Lower lobe of right lung (tissue), 2 donors: ENCODE measurements at places on chromosomes 13 and 19. TPM values are rescaled to one million over a fixed set of nuclear protein-coding genes. Genes with fewer than 3 reads are reported as not detected.

- no peaks in the 10 kb centered on the region for H3K27me3 ChIP-seq
- H3K4me3 ChIP-seq: no peak overlapping the region
- no peaks in the 10 kb centered on the region for H3K36me3 ChIP-seq
- DNase-seq: no peak
- no peak overlapping the region for H3K27ac ChIP-seq
- H3K4me1 ChIP-seq: peaks cover 66% of the 10 kb centered on the region
These were observed 9.6 kb upstream of the BCL3 start for GRCh38 chr19:44738603-44739558.

DNA sequence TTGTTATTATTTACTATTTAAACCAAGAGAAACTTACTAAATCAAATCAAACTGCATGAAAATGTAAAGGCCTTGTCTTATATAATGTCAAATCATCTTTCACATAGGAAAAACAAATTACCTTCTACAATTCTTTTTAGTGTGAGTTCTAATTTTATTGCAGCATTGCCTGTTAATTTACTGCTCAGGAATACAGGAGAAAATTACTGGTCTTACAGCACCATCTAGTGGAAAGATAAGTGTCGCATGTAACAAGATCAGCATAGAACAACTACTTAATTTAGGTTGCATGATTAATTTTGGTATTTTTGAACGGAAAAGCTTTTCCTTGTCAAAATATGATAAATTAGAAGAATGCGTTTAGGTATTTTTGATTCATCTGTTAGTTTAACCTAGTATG is 502.7 kb downstream of the UQCRFS1 start:
- no peak overlapping the region for H3K27ac ChIP-seq
- no peak overlapping the region for H3K4me3 ChIP-seq
- DNase-seq: no peak
- H3K36me3 ChIP-seq: no peaks in the 10 kb centered on the region

DNA sequence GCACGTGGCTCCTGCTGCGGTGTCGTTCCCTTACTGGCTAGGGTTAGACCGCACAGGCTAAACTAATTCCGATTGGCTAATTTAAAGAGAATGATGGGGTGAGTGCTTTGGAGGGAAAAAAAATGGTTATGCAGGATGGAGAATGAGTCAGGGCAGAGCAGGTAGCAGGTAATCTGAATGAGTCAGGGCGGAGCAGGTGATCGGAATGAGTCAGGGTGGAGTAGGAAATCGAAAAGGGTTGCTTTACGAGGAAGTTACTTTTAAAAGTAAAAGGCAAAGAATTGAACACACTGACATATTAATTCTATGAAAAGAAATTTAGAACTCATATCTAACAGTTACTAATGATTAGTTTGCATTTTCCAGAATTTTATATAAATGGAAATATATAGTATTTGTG is 335.5 kb downstream of the FOXO1 start:
- H3K27me3 ChIP-seq: no peaks in the 10 kb centered on the region
- no peak overlapping the region for H3K27ac ChIP-seq
- no peaks in the 10 kb centered on the region for H3K4me1 ChIP-seq
- H3K36me3 ChIP-seq: no peaks in the 10 kb centered on the region

DNA sequence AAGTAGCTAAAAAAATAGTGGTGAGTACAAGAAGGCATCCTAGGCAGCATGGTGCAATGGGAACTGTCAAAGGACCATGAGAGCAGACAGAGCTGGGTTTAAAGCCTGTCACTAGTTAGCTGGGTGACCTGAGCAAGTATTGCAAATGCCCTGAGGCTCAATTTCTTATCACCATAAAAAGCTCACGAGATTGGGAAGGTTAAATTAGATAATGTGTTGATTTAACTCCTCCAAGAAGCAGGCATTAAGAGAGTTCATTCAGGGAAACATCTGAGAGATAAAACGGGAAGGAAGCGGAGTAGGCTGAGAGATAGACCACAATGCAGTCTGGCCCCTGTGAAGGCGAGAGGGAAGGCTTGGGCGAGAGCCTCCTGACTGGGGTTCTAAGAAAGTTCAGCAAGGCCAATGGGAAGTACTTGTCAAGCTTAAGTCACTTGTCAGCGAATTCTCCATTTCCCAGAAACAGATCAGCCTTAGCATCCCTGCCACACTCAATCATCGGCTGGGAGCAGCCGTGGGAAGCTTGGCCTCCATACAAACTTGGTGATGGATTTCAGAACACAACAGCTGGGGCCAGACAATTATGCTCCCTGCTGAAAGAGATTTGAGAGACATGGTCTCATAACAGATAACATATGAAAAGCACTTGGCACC is 105.5 kb downstream of the POU4F1 start:
- no peaks in the 10 kb centered on the region for H3K4me1 ChIP-seq
- no peaks in the 10 kb centered on the region for H3K27me3 ChIP-seq
- H3K36me3 ChIP-seq: no peaks in the 10 kb centered on the region

The ARHGAP45 gene
- total RNA-seq: 83.5 TPM

DNA sequence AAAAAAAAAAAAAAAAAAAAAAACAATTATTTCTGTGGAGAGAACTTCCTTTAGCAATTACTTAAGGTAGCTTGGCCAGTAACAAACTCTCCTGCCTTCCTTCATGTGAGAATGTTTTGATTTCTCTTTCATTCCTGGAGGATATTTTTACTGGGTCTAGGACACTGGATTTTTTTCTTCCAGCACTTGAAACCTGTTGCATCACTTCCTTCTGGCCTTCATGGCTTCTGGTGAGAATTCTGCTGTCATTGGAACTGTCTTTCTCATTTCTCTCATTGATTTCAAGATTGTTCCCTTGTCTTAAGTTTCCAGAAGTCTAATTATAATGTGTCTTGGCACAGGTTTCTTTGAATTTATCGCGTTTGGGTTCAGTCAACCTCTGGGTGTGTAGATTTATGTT is 19.3 kb upstream of the RAB20 start:
- H3K27ac ChIP-seq: no peak overlapping the region
- H3K4me1 ChIP-seq: no peaks in the 10 kb centered on the region
- H3K27me3 ChIP-seq: no peaks in the 10 kb centered on the region

DNA sequence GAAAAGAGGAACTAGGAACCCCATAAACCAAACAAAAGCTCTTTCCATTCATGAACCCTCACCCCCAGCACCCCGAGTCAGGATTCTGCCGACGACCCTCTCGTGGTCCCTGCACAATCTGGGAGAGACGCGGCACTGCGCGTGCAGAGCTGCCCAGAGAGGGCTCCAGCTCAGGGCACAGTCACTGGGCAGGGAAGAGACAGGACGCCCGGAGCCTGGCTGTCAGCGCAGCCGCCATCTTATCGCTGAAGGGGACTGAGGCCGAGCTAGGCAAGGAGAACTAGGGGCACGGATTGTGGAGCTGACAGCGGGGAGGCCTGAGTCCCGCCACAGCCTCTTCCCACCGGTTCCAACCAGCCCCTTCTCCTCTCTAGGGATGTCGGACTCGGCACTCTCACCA is 349 bp downstream of the ZNF98 start:
- no peak overlapping the region for H3K27ac ChIP-seq
- no peaks in the 10 kb centered on the region for H3K4me1 ChIP-seq
- DNase-seq: no peak
- H3K4me3 ChIP-seq: no peak overlapping the region
- no peaks in the 10 kb centered on the region for H3K27me3 ChIP-seq
- no peaks in the 10 kb centered on the region for H3K36me3 ChIP-seq

DNA sequence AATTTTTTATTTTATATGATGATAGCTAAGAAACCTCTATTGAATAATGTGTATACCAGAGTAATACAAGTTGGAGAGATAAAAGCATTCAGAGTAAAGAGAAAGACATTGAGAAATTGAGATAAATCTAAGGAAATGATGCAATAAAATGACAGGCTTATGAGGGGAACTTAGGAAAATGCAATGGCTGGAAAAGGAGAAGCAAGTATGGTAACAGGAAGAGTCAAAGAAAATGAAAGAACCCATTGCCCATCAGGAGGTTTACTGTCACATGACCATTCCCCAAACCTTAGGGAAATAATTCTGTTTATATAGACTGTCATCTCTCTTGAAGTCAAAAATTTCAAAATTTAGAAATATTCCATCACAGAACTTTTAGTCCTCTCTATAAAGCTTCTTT is 808.0 kb upstream of the PRR20A start:
- no peaks in the 10 kb centered on the region for H3K4me1 ChIP-seq
- H3K27me3 ChIP-seq: no peaks in the 10 kb centered on the region
- H3K4me3 ChIP-seq: no peak overlapping the region

- H3K27ac ChIP-seq: no peak overlapping the region
- H3K27me3 ChIP-seq: no peaks in the 10 kb centered on the region
- H3K4me1 ChIP-seq: peaks cover 17% of the 10 kb centered on the region
- H3K36me3 ChIP-seq: peaks cover 43% of the 10 kb centered on the region
- H3K4me3 ChIP-seq: no peak overlapping the region
These were observed 5.4 kb downstream of the MED25 start for GRCh38 chr19:49823472-49823871.

- H3K27me3 ChIP-seq: peaks cover 92% of the 10 kb centered on the region
- H3K4me3 ChIP-seq: no peak overlapping the region
- H3K27ac ChIP-seq: no peak overlapping the region
- no peaks in the 10 kb centered on the region for H3K36me3 ChIP-seq
- DNase-seq: no peak
These were observed 8.1 kb downstream of the URAD start for GRCh38 chr13:27980280-27980998.

The SPRED3 gene
- 0.62 TPM for total RNA-seq

The ZNF813 gene
- total RNA-seq: 5.3 TPM

GRCh38 chr13:30799356-30799824 is 64.0 kb downstream of the ALOX5AP start:
- H3K27me3 ChIP-seq: no peaks in the 10 kb centered on the region
- no peak overlapping the region for H3K27ac ChIP-seq
- H3K36me3 ChIP-seq: no peaks in the 10 kb centered on the region
- H3K4me3 ChIP-seq: no peak overlapping the region

- no peak overlapping the region for H3K4me3 ChIP-seq
- no peaks in the 10 kb centered on the region for H3K36me3 ChIP-seq
- H3K27ac ChIP-seq: no peak overlapping the region
- H3K27me3 ChIP-seq: no peaks in the 10 kb centered on the region
- peaks cover 9% of the 10 kb centered on the region for H3K4me1 ChIP-seq
- DNase-seq: no peak
These were observed 91.1 kb downstream of the FNDC3A start for GRCh38 chr13:49066856-49067255.

GRCh38 chr19:571566-571974 is 826 bp upstream of the BSG start:
- H3K27me3 ChIP-seq: no peaks in the 10 kb centered on the region
- H3K27ac ChIP-seq: peak overlapping the region; percentile 93
- H3K36me3 ChIP-seq: no peaks in the 10 kb centered on the region
- no peak for DNase-seq
- peak overlapping the region; percentile 96 for H3K4me3 ChIP-seq

GRCh38 chr13:102688306-102688973 is 6.4 kb downstream of the METTL21C start:
- no peak overlapping the region for H3K4me3 ChIP-seq
- no peaks in the 10 kb centered on the region for H3K4me1 ChIP-seq
- H3K27me3 ChIP-seq: peaks cover 6% of the 10 kb centered on the region
- H3K27ac ChIP-seq: no peak overlapping the region

The DAND5 gene
- 0.32 TPM for total RNA-seq

- no peak for DNase-seq
- H3K36me3 ChIP-seq: peaks cover 2% of the 10 kb centered on the region
- no peaks in the 10 kb centered on the region for H3K27me3 ChIP-seq
- H3K27ac ChIP-seq: no peak overlapping the region
- no peak overlapping the region for H3K4me3 ChIP-seq
These were observed 16.2 kb downstream of the LACC1 start for GRCh38 chr13:43895940-43896339.

DNA sequence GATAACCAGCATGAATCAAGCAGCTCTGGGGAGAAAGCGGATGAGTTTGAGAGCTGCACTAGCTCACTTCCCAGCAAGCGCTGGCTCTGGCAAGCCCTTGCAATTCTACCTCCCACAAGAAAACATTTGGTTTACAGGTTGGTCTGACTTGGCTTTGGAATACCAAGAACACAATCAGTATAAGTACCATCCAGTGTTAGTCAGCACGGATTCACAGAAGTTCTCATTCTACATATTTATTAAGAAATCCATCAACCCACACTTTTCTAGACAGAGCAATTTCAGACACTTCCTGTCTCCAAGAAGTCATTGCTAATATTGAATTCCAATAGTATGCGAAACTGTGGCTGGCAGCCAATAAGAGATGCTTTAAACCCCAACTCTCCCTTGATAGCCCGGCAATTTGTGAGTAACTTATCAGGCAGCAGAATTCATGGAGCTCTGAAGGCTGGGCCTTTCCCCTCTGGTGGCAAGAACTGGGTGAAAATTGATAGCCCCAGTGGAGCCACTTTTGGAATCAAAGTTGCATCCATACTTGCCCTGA is 59.4 kb upstream of the WASF3 start:
- DNase-seq: no peak
- no peak overlapping the region for H3K4me3 ChIP-seq
- H3K4me1 ChIP-seq: no peaks in the 10 kb centered on the region
- no peaks in the 10 kb centered on the region for H3K27me3 ChIP-seq
- no peaks in the 10 kb centered on the region for H3K36me3 ChIP-seq

The CCDC70 gene
- total RNA-seq: not detected

The SLC25A41 gene
- total RNA-seq: not detected

The RPL13A gene
- 1,820 TPM for total RNA-seq

DNA sequence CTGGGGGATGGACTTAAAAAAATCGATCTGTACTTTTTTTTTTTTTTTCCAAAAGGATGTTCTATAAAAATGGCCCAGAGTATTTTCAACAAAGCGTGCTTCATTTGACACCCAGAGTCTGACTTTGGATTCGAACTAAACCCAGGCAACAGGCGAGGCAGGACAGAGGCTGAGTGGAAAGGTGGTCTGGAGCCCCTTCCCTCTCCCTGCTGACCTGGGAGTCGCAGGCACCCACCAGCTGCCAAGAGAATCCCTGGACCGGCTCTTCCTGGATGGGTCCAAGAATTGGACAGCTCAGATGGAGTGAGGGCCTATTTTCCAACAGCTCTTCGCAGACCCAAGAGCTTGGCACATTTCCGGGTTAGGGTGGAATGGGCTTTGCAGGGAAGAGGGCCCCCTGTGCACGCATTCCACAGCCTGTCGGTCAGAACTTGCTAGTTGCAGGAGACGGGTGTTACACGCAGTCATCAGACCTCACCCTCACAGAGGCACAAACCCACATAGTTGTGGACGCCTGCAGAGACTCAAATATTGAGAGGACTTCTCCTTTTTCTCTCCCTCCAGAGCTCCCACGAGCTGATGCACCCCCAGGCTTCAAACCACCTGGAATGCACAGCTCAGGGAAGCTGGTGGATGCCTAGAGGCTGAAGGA is 15.2 kb downstream of the KCTD15 start:
- DNase-seq: peak; percentile 2
- H3K27me3 ChIP-seq: no peaks in the 10 kb centered on the region
- peaks cover 23% of the 10 kb centered on the region for H3K4me1 ChIP-seq
- H3K36me3 ChIP-seq: peaks cover 42% of the 10 kb centered on the region

- no peaks in the 10 kb centered on the region for H3K4me1 ChIP-seq
- no peaks in the 10 kb centered on the region for H3K27me3 ChIP-seq
- H3K27ac ChIP-seq: no peak overlapping the region
These were observed 12.3 kb downstream of the TMEM38A start for GRCh38 chr19:16673231-16673630.

- no peak overlapping the region for H3K27ac ChIP-seq
- no peaks in the 10 kb centered on the region for H3K27me3 ChIP-seq
- DNase-seq: no peak
- peaks cover 100% of the 10 kb centered on the region for H3K36me3 ChIP-seq
- no peak overlapping the region for H3K4me3 ChIP-seq
These were observed 29.0 kb downstream of the EXOSC8 start for GRCh38 chr13:37029617-37030016.

- no peaks in the 10 kb centered on the region for H3K36me3 ChIP-seq
- H3K27ac ChIP-seq: peak overlapping the region; percentile 53
- H3K27me3 ChIP-seq: peaks cover 16% of the 10 kb centered on the region
These were observed 512 bp downstream of the LRRC8E start for GRCh38 chr19:7888826-7889217.
